ENCODE measurements at places on chromosomes 3 and 15.

GRCh38 chr15:56249092-56249491 is 5.4 kb upstream of the RFX7 start:
- DNase-seq: no peak

DNA sequence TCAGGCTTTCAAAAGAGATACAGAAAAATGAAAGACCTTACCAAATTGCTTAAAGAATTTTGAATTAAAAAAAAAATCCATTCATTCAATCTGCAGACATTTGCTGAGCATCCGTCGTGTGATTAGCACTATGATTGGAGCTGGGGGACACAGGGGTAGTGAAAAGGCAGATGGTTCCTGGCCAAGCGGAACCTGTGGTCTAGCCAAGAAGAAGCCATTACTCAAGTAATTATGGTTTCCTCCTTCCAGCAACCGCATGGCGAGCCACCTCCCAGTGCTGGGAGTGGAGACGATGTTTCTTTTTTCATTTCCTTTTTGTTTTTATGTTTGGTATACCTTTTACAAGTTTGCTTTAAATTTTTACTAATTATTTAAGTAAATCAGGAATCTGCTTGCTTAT is 140.2 kb downstream of the CACNA2D3 start:
- DNase-seq: no peak

DNA sequence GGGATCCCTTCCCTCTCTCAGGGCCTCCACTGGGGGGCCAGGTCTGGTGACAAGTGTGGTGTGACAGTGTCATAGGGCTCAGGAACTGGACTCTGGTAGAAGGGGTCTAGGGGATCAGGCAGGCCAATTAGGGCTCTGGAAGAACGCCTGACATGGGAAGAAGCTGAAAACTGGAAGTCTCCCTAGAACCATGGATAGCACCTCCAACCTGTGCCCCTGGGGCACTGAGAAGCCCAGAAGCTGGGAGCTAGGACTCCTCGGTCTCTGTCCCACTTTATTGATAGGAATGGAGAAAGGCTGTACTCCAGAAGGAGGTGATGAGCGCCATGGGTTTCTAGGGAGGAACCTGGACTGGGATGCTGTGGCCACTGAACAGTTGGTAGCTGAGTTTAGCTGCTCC is 30.7 kb downstream of the INSYN1 start:
- no peak for DNase-seq

DNA sequence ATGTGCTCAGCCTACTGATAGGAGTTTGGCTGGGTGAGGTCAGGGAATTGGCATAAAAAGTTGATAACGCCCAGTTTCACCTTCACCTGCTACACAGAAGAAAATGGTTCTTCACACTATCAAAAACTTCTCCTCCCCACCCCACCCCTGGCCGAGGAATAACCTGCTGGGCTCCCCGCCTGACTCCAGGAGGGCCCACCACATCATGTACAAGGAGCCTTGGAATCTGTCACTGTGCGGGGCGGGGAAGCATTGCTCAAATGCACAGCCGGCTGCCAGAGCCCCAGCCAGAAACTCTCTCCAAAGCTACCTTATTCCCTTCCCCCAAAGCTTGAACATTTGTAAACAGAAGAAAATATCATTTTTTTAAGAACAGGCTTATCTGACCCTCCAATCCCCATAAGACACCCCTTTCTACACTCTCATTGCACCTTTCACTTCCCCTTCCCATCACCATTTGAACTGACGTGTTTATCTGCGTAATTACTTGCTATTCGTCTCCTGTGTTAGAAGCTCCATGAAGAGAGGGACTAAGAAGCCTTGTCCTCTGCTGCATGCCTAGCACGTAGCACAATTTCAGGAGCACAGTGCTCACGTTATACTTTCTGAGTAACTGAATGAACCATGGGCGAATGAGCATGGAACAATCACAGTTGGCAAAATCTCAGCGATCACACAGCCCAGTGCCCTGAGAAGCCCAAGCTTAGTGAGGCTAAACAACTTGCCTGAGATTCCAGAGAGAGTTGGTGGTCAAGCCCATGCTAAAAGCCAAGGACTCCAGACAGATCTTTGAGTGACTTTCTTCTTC is 82.9 kb downstream of the HES1 start:
- no peak for DNase-seq

DNA sequence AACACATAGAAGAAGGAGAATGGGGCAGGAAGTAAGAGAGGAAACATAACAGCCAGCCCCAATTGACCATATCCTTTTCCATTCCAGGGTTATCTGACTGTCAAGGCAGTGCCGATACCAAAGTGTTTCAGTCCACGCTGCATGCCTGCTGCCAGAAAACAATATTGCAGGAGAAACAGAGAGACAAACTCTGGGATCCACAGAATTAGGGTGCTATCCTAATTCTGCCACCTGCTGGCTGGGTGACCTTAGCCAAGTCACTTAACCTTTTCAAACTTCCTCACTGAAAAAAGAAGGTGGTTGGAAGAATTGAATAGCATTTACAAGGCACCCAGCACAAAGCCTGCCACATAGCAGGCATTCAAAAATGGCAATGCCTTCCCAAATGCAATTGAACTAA is 32.0 kb downstream of the GLB1 start:
- no peak for DNase-seq

GRCh38 chr3:131914090-131914691 is 120.6 kb downstream of the CPNE4 start:
- DNase-seq: no peak
